ENCODE measurements at places on chromosomes 2 and 18. TPM values are rescaled to one million over a fixed set of nuclear protein-coding genes. Genes with fewer than 3 reads are reported as not detected.

- peaks cover 41% of the 10 kb centered on the region for H3K27me3 ChIP-seq
- DNase-seq, result peak; percentile 81
- no peaks in the 10 kb centered on the region for H3K4me1 ChIP-seq
- no peak within 1 kb of the TSS for H3K27ac ChIP-seq
- H3K36me3 ChIP-seq, result no peaks in the 10 kb centered on the region
- H3K4me3 ChIP-seq, result peak within 1 kb of the TSS; percentile 59
Observed at GRCh38 chr18:80247393-80247841, at the start of gene PARD6G. Gene PARD6G (minus strand): TSS chr18:80247514. CDS start chr18:80247348, 166 bp downstream.

THSD7B gene
- total RNA-seq, result not detected

DNA sequence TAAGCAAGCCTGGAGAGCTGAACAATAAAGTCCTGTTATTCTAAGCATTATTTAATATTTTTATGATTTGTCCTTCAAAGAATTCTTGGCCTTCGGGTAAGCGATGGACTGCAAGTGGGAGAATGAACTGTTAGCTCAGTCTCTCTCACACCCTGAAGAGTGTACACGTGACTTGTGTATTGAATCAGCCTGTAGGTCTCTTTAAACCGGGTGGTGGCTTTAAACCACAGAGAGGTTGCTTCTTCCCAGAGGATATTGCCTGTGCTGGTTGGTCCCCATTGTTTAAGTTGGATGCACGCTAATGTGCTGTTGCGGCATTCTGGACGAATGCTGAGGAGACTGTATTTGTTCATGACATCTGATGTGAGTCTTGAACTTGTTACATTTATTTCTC lies 183.3 kb downstream of the LTBP1 start:
- DNase-seq, result no peak
- H3K36me3 ChIP-seq, result no peaks in the 10 kb centered on the region
- H3K4me3 ChIP-seq, result no peak overlapping the region
- H3K4me1 ChIP-seq, result no peaks in the 10 kb centered on the region
- peaks cover 15% of the 10 kb centered on the region for H3K27me3 ChIP-seq
- no peak overlapping the region for H3K27ac ChIP-seq

ALLC gene
- not detected for total RNA-seq

CCDC195 gene
- total RNA-seq, result not detected

- H3K36me3 ChIP-seq, result peaks cover 2% of the 10 kb centered on the region
- DNase-seq, result no peak
- H3K4me3 ChIP-seq, result no peak overlapping the region
- H3K4me1 ChIP-seq, result no peaks in the 10 kb centered on the region
- peaks cover 18% of the 10 kb centered on the region for H3K27me3 ChIP-seq
- no peak overlapping the region for H3K27ac ChIP-seq
Observed at GRCh38 chr18:77234504-77235365, 14.9 kb upstream of the GALR1 start.

MC5R gene
- total RNA-seq, result not detected

- no peak overlapping the region for H3K27ac ChIP-seq
- H3K4me1 ChIP-seq, result no peaks in the 10 kb centered on the region
- no peaks in the 10 kb centered on the region for H3K36me3 ChIP-seq
- H3K4me3 ChIP-seq, result no peak overlapping the region
Observed at GRCh38 chr18:51417643-51418483, 220.4 kb upstream of the MEX3C start.

GRCh38 chr2:222494104-222494739 lies 69.9 kb downstream of the SGPP2 start:
- DNase-seq, result no peak
- no peak overlapping the region for H3K4me3 ChIP-seq
- H3K4me1 ChIP-seq, result no peaks in the 10 kb centered on the region
- no peaks in the 10 kb centered on the region for H3K27me3 ChIP-seq
- H3K27ac ChIP-seq, result no peak overlapping the region
